ENCODE measurements at places on chromosomes 2 and 18. TPM values are rescaled to one million over a fixed set of nuclear protein-coding genes. Genes with fewer than 3 reads are reported as not detected.
A peak's percentile ranks its signal among the peaks of the same experiment; 100 is the strongest.

DOK6 gene
- 0.32 TPM for total RNA-seq

DNA sequence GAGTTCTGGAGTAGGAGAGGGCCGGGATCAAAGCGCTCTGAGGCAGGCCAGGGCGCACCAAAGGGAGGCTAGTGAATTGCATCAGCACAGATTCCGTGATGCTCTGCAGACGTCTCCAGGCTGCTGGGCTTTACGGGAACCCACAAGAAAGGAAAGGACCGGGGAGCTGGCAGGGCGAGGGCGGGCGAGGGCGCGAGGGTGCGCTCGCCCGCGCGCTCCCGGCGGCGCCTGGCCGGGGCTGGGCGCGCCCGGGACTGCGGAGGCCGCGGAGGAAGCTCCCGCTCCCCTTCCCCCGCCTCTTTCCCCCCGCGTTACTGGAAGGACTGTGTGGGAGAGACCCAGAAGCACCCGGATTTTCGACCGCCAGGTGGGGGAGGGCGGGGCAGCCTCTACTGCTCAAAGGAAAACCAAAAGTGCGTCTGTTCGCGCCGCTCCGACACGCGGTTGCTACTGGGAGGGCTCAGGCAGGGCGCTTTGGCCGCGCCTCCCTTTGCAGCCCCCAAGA, 2.4 kb upstream of the FOSL2 start:
- no peaks in the 10 kb centered on the region for H3K27me3 ChIP-seq
- peak overlapping the region; percentile 100 for H3K27ac ChIP-seq
- no peaks in the 10 kb centered on the region for H3K36me3 ChIP-seq
- H3K4me1 ChIP-seq, result peaks cover 8% of the 10 kb centered on the region
- H3K4me3 ChIP-seq, result peak overlapping the region; percentile 98
- DNase-seq, result peak; percentile 90

MOCOS gene
- 5.4 TPM for total RNA-seq

RGPD8 gene
- 32.4 TPM for total RNA-seq

- H3K36me3 ChIP-seq, result peaks cover 32% of the 10 kb centered on the region
- H3K27me3 ChIP-seq, result no peaks in the 10 kb centered on the region
- H3K4me1 ChIP-seq, result no peaks in the 10 kb centered on the region
- no peak overlapping the region for H3K27ac ChIP-seq
- no peak overlapping the region for H3K4me3 ChIP-seq
Measured at GRCh38 chr2:218479595-218479994, 60.7 kb downstream of the VIL1 start.

- H3K27ac ChIP-seq, result no peak overlapping the region
- H3K27me3 ChIP-seq, result no peaks in the 10 kb centered on the region
- H3K4me3 ChIP-seq, result no peak overlapping the region
- no peaks in the 10 kb centered on the region for H3K36me3 ChIP-seq
- DNase-seq, result no peak
Measured at GRCh38 chr18:45068400-45069094, 387.9 kb downstream of the SETBP1 start.

DNA sequence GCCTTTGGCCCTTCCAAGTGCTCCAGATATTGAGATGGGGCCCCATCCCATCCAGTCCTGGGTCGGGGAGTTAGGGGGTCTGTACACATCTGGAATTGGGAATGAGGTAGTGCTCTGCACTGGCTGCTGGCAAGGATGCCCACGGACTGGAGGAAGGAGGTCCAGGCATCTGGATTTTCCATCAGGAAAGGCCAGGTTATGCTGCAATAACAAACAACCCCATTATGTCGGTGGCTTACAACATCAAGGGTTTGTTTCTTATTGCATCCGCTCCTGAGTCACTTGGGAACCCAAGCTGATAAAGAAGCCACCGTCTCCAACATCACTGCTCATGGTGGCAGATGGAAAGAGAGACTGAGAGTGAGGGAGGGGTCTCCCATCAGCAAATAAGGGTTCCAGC, 229.9 kb downstream of the TFCP2L1 start:
- no peaks in the 10 kb centered on the region for H3K27me3 ChIP-seq
- no peak for DNase-seq
- no peaks in the 10 kb centered on the region for H3K4me1 ChIP-seq
- H3K27ac ChIP-seq, result no peak overlapping the region
- H3K4me3 ChIP-seq, result no peak overlapping the region

GRCh38 chr2:134293719-134294537, 40.1 kb downstream of the MGAT5 start:
- H3K4me3 ChIP-seq, result no peak overlapping the region
- no peaks in the 10 kb centered on the region for H3K27me3 ChIP-seq
- H3K4me1 ChIP-seq, result peaks cover 16% of the 10 kb centered on the region
- peak overlapping the region; percentile 1 for H3K27ac ChIP-seq
- DNase-seq, result no peak
- no peaks in the 10 kb centered on the region for H3K36me3 ChIP-seq

DNA sequence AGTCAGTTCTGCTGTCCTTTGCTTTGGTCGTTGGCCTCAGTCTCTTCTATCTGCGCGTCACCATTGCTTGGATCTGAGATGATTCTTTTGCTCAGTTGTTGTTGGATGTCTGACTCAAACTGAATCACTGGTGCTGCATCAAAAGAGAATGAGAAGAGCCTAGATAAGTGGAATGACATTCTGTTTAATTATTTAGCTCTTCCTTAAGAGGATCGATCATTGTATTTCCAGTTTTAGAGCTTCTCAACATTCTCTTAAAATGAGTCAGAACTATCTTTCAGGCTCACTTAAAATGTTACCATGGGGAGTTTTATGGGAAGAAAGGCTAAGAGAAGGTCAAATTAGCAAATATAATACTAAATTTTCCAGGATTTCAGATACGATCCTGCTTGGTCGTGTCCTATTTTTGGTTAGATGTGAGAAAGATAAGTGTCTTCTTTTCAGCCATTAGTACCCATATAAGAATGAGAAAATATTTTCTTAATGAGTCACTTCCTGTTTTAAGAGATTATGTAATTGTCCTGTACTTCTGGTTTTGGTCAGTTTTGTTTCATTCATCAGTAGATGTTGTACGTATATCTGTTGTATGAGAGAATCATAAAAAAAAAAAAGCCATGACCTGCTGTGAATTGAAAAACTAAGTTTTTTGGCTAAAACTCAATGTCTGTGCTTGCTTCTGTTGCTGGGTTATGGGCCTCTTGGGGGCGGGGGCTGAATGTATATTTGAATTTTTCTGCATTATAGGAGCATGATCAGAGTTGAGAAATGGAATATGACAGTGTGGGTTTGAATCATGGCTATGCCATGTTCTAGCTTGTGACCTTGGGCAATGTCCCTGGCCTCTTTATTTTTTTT, 31.6 kb upstream of the CASP10 start:
- peaks cover 14% of the 10 kb centered on the region for H3K4me1 ChIP-seq
- DNase-seq, result no peak
- no peaks in the 10 kb centered on the region for H3K27me3 ChIP-seq
- no peaks in the 10 kb centered on the region for H3K36me3 ChIP-seq
- H3K4me3 ChIP-seq, result no peak overlapping the region

CPO gene
- not detected for total RNA-seq

ALPI gene
- 35.8 TPM for total RNA-seq

- H3K4me1 ChIP-seq, result no peaks in the 10 kb centered on the region
- H3K4me3 ChIP-seq, result no peak overlapping the region
- H3K27me3 ChIP-seq, result no peaks in the 10 kb centered on the region
- no peaks in the 10 kb centered on the region for H3K36me3 ChIP-seq
- H3K27ac ChIP-seq, result no peak overlapping the region
Measured at GRCh38 chr2:19649142-19649541, 252.6 kb downstream of the TTC32 start.

GRCh38 chr2:112254466-112255240, at the start of gene ZC3H8:
Gene ZC3H8 (minus strand): TSS chr2:112255042. CDS start chr2:112254981, 61 bp downstream.
- DNase-seq, result peak; percentile 97
- peak within 1 kb of the TSS; percentile 73 for H3K4me3 ChIP-seq
- H3K27me3 ChIP-seq, result no peaks in the 10 kb centered on the region
- H3K27ac ChIP-seq, result peak within 1 kb of the TSS; percentile 91
- peaks cover 8% of the 10 kb centered on the region for H3K4me1 ChIP-seq

GRCh38 chr2:183037553-183038340, 510 bp downstream of the NCKAP1 start:
- peak overlapping the region; percentile 92 for H3K27ac ChIP-seq
- peaks cover 36% of the 10 kb centered on the region for H3K4me1 ChIP-seq
- H3K27me3 ChIP-seq, result peaks cover 21% of the 10 kb centered on the region
- H3K4me3 ChIP-seq, result peak overlapping the region; percentile 85
- peak; percentile 50 for DNase-seq
- no peaks in the 10 kb centered on the region for H3K36me3 ChIP-seq

KYNU gene
- 1.2 TPM for total RNA-seq
